ENCODE measurements at places on chromosomes 4 and X. TPM values are rescaled to one million over a fixed set of nuclear protein-coding genes. Genes with fewer than 3 reads are reported as not detected.

Gene DDX53
- total RNA-seq = not detected

Gene TMEM144
- total RNA-seq = 5.5 TPM

Gene CFAP47
- 0.12 TPM for total RNA-seq

Gene SPANXN2
- total RNA-seq = not detected

Gene PCDH7
- 81.9 TPM for total RNA-seq

Gene KLB
- total RNA-seq = not detected

Gene STOX2
- total RNA-seq = 0.12 TPM

Gene CT45A5
- total RNA-seq = not detected

Gene PDLIM3
- total RNA-seq = 5.2 TPM

Gene PCSK1N
- 2.9 TPM for total RNA-seq

Gene ZNF157
- 0.12 TPM for total RNA-seq

Gene ARSJ
- 40.9 TPM for total RNA-seq

Gene SLC6A14
- not detected for total RNA-seq

Gene NIPAL1
- 1.2 TPM for total RNA-seq

Gene PRR32
- total RNA-seq = not detected

Gene GPR143
- total RNA-seq = not detected

Gene TCEAL3
- 23.6 TPM for total RNA-seq

Gene CNKSR2
- 2.4 TPM for total RNA-seq

Gene SAGE1
- not detected for total RNA-seq

Gene PF4V1
- total RNA-seq = 0.33 TPM

Gene BTK
- total RNA-seq = not detected

Gene SCLT1
- total RNA-seq = 27.8 TPM

Gene IL13RA1
- 43.2 TPM for total RNA-seq

Gene BTC
- 0.25 TPM for total RNA-seq

Gene MTCP1
- 4.0 TPM for total RNA-seq

Gene NDUFC1
- 27.2 TPM for total RNA-seq

Gene LGI2
- 0.12 TPM for total RNA-seq

Gene CXorf58
- not detected for total RNA-seq

Gene MTTP
- not detected for total RNA-seq

Gene HERC3
- 23.4 TPM for total RNA-seq

Gene ZNF732
- 0.66 TPM for total RNA-seq

Gene NPY1R
- under 0.01 TPM for total RNA-seq

Gene NDNF
- total RNA-seq = 0.55 TPM

Gene CTAG1A
- total RNA-seq = not detected

Gene CD40LG
- total RNA-seq = not detected

Gene SLIT2
- 97.5 TPM for total RNA-seq

Gene UGT2A3
- not detected for total RNA-seq

Gene WAS
- total RNA-seq = 0.22 TPM

Gene SHROOM2
- 0.75 TPM for total RNA-seq

Gene TMPRSS11B
- not detected for total RNA-seq

Gene FAM149A
- total RNA-seq = 4.5 TPM

Gene ZNF275
- 10.2 TPM for total RNA-seq

Gene SYTL4
- 6.5 TPM for total RNA-seq

Gene SUPT20HL2
- total RNA-seq = 0.22 TPM

Gene ZBTB49
- 4.1 TPM for total RNA-seq

Gene TCEAL9
- total RNA-seq = 145 TPM

Gene RRH
- total RNA-seq = 0.22 TPM

Gene USP11
- 53.0 TPM for total RNA-seq
